Activated CD4-positive, alpha-beta T cell treated with anti-CD3 and anti-CD28 coated beads for 36 hours (primary cell): ENCODE measurements at places on chromosomes 12 and 14.
A peak's percentile ranks its signal among the peaks of the same experiment; 100 is the strongest.

- DNase-seq = no peak
Observed at GRCh38 chr12:126404293-126404881, 1339.2 kb downstream of the AACS start.

- DNase-seq = no peak
Observed at GRCh38 chr14:93042968-93043940, 72.5 kb downstream of the ITPK1 start.

GRCh38 chr14:67526676-67527459, 6.2 kb upstream of the PLEKHH1 start:
- peak; percentile 60 for DNase-seq

DNA sequence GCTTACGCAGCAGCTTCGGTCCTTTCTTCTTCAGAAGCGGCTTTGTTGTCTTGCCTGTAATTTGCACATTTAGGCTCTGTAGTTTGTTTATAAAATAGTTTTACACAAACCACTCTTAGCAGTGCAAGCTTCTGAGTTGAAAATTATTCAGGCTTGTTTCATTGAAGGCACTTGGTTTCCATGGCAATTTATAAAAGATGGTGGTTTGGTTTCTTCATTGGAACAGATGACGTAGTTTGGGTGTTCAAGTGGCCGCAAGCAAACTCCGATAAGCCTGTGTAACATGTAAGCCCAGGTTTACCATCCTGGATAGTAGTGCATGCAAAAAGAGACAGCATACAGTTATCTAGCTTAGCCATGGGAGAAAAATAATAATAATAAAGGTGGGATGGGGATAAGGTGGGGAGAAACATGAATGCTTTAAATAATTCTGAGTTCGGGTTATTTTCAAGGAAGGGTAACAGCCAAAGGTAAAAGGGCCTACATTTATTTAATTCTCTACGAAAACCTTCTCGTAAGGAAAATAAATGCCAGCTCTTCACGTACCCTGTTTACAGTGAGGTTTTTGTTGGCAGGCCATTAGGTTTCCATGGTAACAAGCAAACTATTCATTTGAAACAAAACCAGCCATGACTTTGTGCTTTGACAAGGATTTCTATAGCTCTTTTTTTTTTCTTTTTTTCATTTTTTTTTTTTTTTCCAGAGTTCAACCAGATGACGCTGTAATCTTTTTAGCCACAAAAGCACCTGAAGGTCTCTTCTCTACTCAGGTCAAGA, 189.6 kb upstream of the RPL10L start:
- DNase-seq = no peak

DNA sequence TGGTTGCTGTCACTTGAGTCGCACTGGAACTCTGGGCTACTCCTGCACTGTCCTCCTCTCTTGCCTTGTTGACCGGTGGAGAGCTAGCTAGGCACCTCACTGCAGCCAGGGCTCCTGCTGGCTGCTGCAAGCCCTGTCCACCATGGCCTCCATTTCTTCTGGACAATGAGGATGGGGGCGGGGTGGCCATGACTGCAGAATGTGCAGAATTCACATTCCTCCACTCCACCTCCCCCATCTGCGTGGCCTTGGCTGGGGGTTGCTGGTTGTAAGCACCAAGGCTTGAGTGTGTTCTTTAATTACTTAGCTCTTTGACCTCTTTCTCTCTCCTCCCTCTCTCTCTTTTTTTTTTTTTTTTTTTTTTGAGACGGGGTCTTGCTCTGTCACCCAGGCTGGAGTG, 248.5 kb downstream of the PCNX1 start:
- DNase-seq = no peak

GRCh38 chr12:132393991-132394949, 64.9 kb upstream of the GALNT9 start:
- peak; percentile 53 for DNase-seq

DNA sequence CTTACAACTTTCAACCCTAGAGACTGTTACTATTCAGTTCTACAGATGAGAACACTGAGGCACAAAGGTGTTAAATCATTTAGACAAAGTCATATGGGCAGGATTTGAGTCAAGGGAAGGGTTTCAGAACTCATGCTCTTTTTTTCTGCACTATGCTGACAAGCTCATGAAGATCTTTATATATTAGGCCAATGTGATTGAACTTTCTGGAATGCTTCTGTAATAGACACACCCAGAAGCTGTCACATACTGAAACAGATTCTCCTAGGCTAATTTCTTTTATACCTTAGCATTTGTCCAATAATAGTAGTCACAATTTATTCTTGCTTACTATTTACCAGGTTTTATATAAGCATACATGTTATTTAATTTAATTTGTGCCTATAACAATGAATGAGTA, 164.0 kb downstream of the ALG10B start:
- DNase-seq = no peak

DNA sequence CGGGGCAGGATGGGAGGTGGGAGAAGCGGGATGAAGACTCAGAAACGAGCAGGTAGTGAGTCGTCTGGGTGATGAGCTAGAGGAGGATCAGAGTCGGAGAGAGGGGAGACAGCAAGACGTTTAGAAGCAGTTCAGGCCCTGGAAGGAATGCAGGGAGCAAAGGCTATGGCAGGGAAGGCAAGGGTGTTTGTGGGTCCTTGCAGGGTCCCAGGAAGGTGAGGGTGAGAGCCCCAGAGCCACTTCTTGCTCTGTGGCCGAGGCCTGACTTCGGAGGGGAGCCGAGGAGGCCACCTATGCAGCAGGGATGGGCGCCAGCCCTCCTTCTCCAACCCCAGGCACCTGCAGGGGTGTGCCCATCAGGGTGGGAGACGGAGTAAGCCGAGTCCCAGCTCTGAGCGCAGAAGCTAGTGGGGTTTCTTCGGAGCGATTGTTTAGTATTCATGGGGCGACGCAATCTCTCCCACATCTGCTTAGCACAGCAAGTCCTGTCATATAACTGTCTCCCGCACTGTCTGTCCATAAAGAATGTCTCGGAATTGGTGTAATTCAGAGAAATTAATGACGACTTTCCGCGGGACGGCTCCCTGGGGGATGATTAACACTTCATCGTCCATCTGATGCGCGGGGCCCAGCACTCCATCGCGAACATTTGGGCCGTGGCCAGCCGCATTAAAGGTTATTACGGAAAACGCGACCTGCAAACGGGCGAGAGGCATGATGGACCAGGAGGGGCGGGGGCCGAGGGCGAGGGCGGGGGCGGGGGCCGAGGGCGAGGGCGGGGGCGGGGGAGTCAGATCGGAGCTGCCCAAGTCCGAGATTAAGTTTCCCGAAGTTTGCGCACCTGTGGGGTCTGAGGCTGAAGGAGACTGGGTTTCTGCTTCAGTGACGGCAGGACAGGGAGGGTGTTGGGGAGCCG, 12.2 kb upstream of the CALCOCO1 start:
- DNase-seq = no peak

DNA sequence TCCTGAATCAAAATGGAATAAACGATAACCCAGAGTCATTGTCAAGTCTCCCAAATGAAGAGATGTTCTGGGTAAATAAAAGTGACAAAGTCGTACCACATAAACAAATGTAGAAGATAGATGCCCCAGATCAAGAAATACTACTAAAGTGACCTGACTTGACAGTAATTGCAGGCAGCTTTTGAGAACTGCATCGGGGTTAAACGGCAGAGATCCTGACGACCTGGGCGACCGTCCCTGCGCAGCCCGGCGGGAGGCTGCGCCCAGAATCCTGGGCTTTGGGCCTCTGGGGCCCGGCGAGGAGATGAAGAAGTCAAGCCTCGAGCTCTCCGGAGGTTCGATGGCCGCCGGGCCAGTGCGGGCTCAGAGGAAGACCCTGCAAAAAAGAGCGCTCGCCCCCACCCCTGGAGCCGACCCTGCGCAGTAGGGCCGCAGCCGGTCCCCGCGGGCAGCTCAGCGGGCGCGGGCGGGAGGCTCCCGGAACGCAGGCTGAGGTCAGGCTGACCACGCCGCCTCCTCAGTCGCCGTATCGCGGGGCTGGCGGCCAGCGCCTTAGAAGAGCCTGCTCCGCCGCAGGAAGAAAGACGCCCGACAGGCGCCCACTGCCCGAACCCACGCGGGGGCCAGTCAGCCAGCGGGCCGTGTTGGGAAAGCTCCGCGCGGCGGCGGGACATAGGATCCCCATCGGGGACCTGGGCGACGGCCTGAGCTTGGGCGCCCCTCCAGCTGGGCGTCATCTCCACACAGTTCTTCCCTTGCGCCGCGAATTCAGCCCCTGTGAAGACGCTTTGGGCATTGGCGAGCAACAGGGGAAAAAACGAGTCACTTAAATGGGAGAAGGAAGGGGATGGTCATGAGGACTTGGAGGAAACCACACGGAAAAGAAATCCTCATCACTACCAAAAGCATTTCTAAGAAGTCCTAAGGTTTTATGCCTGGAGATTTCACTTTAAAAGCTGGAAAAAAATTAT, 16.0 kb downstream of the NKX2-1 start:
- DNase-seq = peak; percentile 7

DNA sequence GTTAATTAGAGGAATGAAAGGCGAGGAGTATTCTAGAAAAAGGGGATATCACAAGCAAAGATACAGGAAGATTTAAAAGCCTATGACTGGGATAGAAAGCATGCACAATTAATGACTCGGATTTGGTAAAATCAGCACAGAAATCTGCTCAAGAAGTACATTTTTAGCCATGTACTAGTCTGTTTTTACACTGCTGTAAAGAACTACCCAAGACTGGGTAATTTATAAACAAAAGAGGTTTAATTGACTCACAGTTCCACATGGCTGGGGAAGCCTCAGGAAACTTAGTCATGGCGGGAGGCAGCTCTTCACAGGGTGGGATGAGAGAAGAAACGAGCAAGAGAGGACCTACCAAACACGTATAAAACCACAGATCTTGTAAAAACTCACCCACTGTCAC, 716.3 kb upstream of the MDGA2 start:
- DNase-seq = no peak
